Activated naive CD4-positive, alpha-beta T cell treated with anti-CD3 and anti-CD28 coated beads for 36 hours (primary cell): ENCODE measurements at places on chromosomes 1 and 21.

GRCh38 chr1:31792541-31792940 is 23.3 kb downstream of the SPOCD1 start:
- no peak for DNase-seq

- no peak for DNase-seq
Measured at GRCh38 chr1:111591937-111592336, 27.7 kb upstream of the RAP1A start.

DNA sequence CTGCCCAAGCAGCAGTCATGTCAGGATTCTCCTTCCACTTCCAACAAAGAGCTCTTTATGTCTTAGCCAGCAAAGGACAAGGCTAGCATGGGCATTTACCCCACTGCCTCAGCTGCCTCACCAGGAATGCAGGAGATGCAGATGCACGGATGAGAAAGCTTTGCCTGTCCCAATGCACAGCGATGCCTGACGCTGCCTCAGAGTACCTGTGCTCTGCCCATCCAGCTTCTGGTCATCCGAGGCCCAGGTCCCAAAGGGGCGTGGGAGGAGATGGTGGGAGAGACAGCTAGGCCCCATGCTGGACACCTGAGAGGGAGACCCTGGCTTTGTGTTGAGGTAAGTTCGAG is 59.0 kb downstream of the IRF2BP2 start:
- no peak for DNase-seq

DNA sequence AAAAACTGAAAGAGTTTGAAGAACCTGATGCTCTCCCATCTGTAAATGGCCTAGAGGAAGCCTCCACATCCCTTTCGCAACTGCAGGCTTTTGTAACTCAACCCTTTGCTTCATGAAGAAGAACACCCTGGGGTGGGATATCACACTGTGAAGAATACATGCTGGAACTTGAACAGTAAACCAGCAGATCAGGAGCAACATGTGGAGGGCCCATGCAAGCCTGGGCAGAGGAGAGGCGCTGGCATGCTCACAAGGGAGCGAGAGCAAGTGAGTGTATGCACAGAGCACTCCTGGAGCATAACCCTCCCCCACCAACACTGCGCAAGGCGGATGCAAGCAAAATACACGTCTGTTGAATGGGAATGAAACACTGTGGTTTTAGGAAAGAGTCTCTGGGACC is 24.6 kb upstream of the SPAG17 start:
- no peak for DNase-seq

DNA sequence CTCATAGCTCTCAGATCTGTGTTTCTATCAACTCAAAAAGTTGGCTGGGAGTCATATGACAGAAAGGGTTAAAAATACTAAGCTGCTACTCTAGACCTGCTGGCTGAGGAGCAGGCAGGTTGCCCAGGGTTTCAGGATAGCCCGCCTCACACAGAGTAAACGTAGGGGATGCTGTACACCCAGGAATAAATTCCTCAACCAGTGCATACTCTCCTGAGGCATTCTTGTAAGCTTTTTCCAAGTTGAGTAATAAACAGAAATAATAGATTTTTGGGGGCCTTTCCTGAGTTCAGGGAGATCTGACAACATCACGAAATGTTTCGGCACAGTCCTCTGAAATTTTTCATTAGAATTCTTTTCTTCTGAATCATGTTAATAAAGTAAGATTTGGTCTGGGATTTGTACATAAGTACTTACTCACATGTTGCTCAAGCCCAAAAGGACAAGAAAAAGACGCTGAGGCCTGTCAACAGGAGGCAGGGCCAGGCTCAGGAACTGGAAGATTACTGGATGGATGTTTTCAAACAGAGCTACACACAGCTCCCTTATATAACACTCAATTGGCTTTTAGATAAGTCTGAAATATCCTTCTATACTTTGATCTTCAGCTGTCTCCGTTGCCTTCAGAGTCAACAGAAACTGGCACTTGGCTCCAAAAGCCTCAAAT is 41.0 kb downstream of the TGFBR3 start:
- DNase-seq: no peak

GRCh38 chr1:159066108-159066507 is 10.5 kb downstream of the AIM2 start:
- DNase-seq: no peak

- peak; percentile 1 for DNase-seq
Measured at GRCh38 chr1:2981388-2981787, 39.9 kb upstream of the ACTRT2 start.

GRCh38 chr1:219088778-219089557 is 84.7 kb upstream of the LYPLAL1 start:
- DNase-seq: no peak

- DNase-seq: no peak
Measured at GRCh38 chr1:147247656-147248238, 5.3 kb downstream of the CHD1L start.

DNA sequence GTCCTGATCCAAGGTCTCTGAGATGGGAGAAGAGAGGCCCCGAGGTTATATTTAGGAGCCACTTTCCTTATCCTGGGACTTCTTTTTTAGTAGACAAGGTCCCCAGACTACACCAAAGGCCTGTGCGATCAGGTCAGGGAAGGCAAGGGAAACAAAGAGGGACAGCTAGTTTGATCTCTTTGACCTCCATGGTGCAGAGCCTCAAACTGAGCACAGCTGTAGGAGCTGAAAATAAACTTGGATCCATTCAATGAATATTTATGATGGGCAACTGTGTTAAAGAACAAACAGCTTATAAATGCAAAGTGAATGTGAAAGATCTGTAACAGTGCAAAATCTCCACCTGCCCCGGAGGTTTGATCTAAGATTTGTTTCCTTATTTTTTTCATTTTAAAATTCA is 256.6 kb downstream of the DYRK1A start:
- no peak for DNase-seq

GRCh38 chr1:220430059-220430458 is 97.9 kb upstream of the MARK1 start:
- no peak for DNase-seq

- DNase-seq: no peak
Measured at GRCh38 chr1:248703674-248704073, 1.1 kb upstream of the OR14I1 start.

DNA sequence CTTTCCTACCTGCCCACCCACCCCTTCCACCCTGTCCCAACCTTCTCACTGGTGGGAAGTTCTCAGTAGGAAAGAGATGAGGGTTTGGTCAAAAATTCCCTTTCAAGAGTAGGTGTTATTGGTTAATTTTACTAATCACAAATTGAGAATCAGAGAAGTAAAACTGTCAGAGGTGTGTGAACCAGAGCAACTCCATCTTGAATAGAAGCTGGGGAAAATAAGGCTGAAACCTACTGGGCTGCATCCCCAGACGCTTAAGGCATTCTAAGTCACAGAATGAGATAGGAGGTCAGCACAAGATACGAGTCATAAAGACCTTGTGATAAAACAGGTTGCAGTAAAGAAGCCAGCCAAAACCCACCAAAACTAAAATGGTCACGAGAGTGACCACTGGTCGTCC is 11.5 kb downstream of the PLA2G2D start:
- DNase-seq: no peak
